ENCODE measurements at places on chromosomes 6 and 20. TPM values are rescaled to one million over a fixed set of nuclear protein-coding genes. Genes with fewer than 3 reads are reported as not detected.
A peak's percentile ranks its signal among the peaks of the same experiment; 100 is the strongest.

- DNase-seq = no peak
- no peaks in the 10 kb centered on the region for H3K36me3 ChIP-seq
- no peaks in the 10 kb centered on the region for H3K27me3 ChIP-seq
- no peaks in the 10 kb centered on the region for H3K4me1 ChIP-seq
Observed at GRCh38 chr6:167338541-167339117, 13.7 kb downstream of the TTLL2 start.

- no peaks in the 10 kb centered on the region for H3K4me1 ChIP-seq
- H3K4me3 ChIP-seq = no peak overlapping the region
- peaks cover 27% of the 10 kb centered on the region for H3K27me3 ChIP-seq
- H3K36me3 ChIP-seq = no peaks in the 10 kb centered on the region
Observed at GRCh38 chr6:133528566-133528965, 287.4 kb downstream of the EYA4 start.

DNA sequence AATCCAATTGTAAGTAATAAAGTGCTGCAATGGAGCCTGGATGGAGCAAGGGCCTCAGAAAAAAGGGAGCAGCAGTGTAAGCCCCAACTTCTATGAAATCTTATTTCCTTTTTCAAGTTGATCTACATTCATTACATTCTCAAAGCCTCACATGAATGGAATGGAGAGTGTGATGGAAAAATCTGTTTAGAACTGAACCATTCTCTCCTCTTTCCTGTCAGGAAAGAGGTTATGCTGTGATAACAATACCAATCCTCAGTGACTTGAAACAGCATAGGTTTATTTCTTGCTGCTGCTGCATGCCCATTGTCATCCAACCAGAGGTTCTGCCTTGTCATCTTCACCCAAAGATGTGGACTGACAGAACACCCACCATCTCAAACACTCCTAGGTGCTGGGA is 8.9 kb upstream of the OR2H2 start:
- no peaks in the 10 kb centered on the region for H3K4me1 ChIP-seq
- no peak overlapping the region for H3K27ac ChIP-seq
- no peaks in the 10 kb centered on the region for H3K36me3 ChIP-seq
- peaks cover 28% of the 10 kb centered on the region for H3K27me3 ChIP-seq
- no peak for DNase-seq

Gene METTL24
- not detected for total RNA-seq

GRCh38 chr6:148413321-148414091 is 70.9 kb downstream of the SASH1 start:
- DNase-seq = no peak
- peak overlapping the region; percentile 89 for H3K27ac ChIP-seq
- H3K4me3 ChIP-seq = no peak overlapping the region
- H3K4me1 ChIP-seq = peaks cover 39% of the 10 kb centered on the region
- no peaks in the 10 kb centered on the region for H3K27me3 ChIP-seq

GRCh38 chr6:36685926-36686667 is 7.6 kb downstream of the CDKN1A start:
- DNase-seq = no peak
- H3K36me3 ChIP-seq = peaks cover 36% of the 10 kb centered on the region
- H3K4me3 ChIP-seq = no peak overlapping the region
- H3K4me1 ChIP-seq = peaks cover 23% of the 10 kb centered on the region
- no peaks in the 10 kb centered on the region for H3K27me3 ChIP-seq

DNA sequence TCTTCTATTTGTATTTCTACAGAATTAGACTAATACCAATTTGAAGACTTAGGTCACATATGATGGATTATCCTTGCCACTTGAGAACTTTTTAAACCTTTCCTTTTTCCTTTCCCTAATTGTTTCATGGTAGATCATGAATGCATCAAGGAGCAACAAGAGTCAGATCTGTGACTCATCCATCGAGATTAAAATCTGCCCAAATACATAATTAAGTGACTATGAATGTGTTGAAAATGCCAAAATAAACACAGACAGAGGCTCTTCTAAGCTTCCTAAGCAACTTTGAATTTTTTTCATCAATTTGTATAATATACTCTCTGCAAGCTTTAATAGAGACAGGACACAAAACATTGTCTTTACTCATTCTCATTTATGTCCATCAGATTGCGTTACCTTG is 23.5 kb upstream of the HTR1E start:
- no peaks in the 10 kb centered on the region for H3K4me1 ChIP-seq
- H3K36me3 ChIP-seq = no peaks in the 10 kb centered on the region
- H3K27me3 ChIP-seq = no peaks in the 10 kb centered on the region
- no peak overlapping the region for H3K27ac ChIP-seq

DNA sequence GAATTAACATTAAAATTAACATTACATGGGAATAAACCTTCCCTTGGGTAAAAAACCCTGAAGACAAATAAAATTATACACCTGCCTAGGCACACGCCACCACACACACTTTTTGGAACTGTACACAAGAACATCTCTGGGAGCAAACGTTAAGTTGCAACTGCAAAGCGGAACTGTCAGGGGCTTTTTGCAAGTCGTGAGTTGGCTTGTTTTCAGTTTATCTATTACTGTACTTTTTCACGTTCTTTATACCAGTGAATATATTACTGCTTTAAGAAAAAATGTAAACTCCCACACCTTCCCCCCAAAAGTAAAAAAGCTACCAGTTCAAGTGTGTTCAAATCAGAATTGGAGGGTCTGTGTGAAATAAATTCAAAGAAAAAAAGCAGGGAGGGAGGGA is 65.5 kb upstream of the NFATC2 start:
- H3K36me3 ChIP-seq = peaks cover 45% of the 10 kb centered on the region
- H3K4me3 ChIP-seq = no peak overlapping the region
- no peaks in the 10 kb centered on the region for H3K27me3 ChIP-seq
- DNase-seq = no peak
- no peaks in the 10 kb centered on the region for H3K4me1 ChIP-seq
- no peak overlapping the region for H3K27ac ChIP-seq

GRCh38 chr6:14772188-14772587 is 473.7 kb upstream of the JARID2 start:
- no peaks in the 10 kb centered on the region for H3K36me3 ChIP-seq
- peaks cover 14% of the 10 kb centered on the region for H3K4me1 ChIP-seq
- no peak for DNase-seq
- no peak overlapping the region for H3K4me3 ChIP-seq
- no peak overlapping the region for H3K27ac ChIP-seq
- H3K27me3 ChIP-seq = no peaks in the 10 kb centered on the region

GRCh38 chr20:62387219-62387913 is 463 bp downstream of the RPS21 start:
- no peaks in the 10 kb centered on the region for H3K27me3 ChIP-seq
- H3K4me1 ChIP-seq = peaks cover 29% of the 10 kb centered on the region
- peak overlapping the region; percentile 70 for H3K27ac ChIP-seq
- H3K4me3 ChIP-seq = peak overlapping the region; percentile 87

Gene BIRC7
- total RNA-seq = not detected
